Activated CD4-positive, alpha-beta T cell treated with anti-CD3 and anti-CD28 coated beads for 48 hours (primary cell): ENCODE measurements at places on chromosomes 3 and 15.
A peak's percentile ranks its signal among the peaks of the same experiment; 100 is the strongest.

- no peak for DNase-seq
Measured at GRCh38 chr3:114790752-114791151, 356.3 kb downstream of the ZBTB20 start.

DNA sequence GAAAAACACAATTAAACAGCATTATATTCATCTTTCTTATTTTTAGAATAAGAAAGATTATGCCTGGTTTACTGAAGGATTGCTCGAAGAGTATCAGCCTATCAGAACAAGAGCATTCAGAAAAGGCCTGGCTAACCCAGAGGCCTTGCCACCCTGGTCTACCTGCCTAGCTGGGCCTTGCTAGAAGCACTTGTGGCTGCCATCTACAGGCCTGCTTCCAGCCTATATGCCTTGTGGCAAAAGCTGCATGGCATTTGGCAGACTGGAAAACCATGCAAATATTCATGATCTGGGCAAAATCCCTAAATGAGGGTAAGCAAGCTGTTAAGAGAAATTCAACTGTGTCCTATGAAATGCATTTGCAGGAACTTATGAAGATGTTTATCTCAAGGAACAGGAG, 9.3 kb upstream of the ATP13A4 start:
- DNase-seq: no peak

- no peak for DNase-seq
Measured at GRCh38 chr3:62110443-62111225, 262.7 kb downstream of the FEZF2 start.

- DNase-seq: no peak
Measured at GRCh38 chr3:128293930-128294329, 140.6 kb downstream of the EEFSEC start.

DNA sequence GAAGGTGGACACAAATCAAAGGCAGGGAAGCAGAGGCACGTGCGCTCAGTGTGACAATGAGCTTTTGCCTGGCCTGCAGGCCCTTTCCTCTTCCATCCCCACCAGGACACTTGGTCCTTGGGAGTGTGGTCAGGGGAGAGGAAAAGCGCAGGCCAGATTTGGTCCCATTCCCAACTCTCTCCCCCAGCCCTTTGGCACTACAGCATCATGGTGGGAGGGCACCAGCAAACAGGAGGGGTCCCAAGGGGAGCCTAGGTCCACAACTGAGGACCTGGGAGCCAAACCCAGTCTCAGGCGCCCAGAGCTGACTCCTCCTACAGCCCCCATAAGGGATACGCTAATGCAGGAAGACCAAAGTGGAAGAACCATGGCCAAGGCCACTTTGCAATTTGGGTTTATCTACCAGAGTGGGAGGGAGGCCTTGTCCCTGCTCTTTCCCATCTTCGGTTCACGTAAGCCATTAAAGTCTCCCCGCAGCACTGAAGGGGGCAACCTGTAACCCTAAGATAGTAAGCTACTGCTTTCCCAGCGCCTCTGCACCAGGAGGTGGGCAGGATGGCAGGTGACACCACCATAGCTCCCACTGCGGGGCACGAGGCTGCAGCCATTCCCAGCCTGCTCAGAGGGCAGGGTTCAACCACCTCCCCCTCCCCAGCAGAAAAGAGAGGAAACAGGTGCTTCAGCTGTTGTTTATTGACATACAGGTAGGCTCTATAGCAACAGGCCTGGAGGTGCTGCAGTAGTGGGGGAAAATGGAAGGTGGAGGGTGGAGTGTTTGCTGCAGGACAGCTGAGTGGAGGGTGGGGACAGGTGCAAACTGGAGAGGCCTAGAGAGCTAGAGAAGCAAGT, 993 bp upstream of the GRAMD2A start:
- DNase-seq: peak; percentile 32

DNA sequence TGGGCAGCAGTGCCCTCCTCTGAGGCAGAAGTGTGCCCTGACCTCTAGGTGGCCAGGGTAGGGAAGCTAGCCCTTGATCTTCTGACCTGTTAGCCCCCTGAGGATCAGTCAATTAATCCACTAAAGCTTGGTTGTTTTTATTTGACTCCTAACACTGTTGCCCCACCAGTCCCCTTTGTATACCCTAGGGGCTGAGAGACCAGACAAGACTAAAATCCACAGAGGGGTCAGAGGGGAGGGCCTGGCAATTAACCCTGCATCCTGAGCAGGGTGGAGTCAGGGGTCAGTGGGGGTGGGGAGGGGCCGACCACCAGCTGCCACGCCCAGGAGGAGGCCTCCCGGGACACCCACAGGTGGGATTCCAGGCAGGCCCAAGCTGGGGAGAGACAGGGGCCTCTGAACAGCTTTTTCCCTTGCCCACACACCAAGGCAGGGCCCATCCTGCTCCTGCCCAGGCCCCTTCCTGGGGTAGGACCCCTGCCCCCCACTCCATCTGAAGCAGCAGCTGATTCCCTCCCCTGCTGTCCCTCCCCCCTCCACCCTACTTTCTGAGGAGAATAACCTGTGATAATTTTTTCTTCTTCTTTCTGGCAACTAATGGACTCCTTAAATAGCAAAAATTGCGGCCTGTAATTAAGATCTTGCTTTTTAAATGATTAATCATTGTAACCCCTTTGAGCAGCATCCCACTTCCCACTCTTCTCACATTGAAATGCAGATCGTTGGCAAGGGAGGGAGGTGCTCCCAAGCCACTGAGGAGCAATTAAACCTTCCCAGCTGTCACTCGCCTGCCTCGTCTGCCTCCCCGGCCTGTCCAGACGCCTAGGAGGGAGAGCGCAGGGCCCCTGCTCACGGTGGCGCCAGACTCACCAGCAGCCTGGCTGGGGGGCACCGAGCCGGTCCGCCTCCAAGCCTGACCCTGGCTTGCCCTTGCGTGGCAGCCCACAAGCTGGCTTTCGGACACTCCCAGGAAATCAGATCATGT, 51.9 kb downstream of the RHCG start:
- no peak for DNase-seq

GRCh38 chr3:161051856-161052255, 53.3 kb downstream of the B3GALNT1 start:
- no peak for DNase-seq

GRCh38 chr3:152227027-152227426, 41.7 kb upstream of the MBNL1 start:
- no peak for DNase-seq

- DNase-seq: no peak
Measured at GRCh38 chr15:61661791-61662190, 398.5 kb downstream of the VPS13C start.

DNA sequence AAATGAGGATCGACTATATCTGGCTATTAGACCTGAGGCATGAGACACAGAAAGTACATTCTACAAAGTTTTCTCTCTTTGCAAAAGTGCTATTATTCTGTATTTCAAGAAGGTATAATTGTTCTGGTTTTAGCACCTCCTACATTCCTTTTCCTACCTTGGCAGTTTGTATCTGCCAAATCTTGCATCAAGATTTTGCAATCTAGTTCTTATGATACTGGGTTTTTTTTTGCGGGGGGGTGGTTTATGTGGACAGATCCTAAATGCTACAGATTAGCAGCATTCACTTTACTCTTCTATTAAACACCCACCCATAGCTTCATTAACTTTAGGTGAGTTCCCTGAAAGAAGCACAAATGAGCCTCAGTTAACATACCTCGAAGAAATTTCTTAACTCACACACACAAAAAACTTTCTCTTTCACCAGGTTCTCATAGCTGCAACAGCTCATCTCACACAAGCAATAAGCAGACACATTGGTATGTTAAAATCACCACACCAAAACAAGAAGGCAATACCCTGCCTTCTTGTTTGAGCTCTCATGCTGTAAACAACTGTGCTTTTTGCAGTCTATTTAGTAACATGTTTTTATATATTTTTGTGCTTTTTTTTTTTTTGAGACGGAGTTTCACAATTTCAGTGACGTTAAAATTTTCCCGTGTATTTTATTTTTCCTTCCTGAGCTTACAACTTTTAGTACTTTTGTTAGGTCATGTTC, 73.0 kb upstream of the VGLL4 start:
- DNase-seq: no peak

GRCh38 chr3:145869958-145870357, 291.0 kb downstream of the PLOD2 start:
- no peak for DNase-seq

GRCh38 chr3:186361762-186362536, at the start of gene DGKG:
Gene DGKG, minus strand, starts transcription at chr3:186362234. Its CDS starts 41,775 bp downstream, at chr3:186320459.
- DNase-seq: peak; percentile 56

- DNase-seq: no peak
Measured at GRCh38 chr15:48641416-48641815, 4.1 kb downstream of the FBN1 start.

DNA sequence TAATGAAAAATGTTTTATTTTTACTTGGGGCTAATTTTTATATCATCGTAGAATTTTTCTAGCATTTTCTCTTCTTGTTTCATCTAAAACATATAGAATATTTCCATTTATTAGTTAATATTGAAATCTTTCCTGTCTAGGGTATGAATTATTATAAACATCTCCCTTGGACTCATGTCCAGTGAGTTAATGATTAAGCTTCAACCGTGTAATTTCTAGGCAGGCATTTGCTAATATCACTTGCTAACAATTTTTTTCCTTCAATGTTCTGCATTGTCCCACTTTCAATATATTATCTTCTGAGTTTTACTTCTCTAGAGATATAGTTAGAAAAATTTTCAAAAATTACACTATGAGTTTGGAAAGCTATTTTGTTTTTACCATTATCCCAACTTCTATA, 1371.6 kb upstream of the EPHA6 start:
- no peak for DNase-seq

DNA sequence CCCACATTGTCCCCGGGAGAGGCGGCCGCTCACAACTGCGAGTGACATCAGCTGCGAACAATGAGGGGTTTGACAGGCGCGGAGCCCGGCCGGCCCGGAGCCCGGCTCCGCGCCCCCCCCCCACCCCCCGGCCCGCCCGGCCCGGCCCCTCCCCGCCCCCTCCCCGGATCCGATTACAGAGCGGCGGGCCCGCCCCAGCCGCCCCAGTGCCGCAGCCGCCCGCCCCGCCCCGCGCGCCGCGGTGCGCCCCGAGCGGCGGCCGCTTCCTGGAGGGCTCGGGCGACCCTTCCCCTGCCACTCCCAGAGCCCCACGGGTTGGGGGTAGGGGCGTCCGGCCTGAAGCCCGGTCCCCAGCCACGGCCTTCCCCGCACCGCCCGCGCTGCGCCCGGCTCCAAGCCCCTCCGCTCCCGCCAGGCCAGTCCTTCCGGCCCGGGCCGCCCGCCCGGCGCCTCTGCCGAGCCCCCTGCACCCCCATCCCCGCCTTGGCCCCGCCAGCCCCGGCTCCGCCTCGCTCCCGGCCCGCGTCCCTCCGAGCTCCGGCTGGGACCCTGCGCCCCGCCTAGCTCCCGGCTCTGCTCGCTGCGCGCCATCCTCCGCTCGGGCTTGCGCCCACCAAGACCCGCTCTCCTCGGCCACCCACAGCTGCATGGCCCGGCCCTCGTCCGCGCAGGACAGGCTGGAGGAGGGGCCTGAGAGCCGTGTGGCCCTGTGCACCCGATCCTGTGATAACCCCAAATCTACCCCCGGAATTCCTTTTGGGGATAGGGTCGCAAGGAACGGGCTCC, at the start of gene PCBP4:
TSS of gene PCBP4 (minus strand) at position 71 of the 786 bp plus-strand sequence. CDS start 6,214 bp downstream, outside the sequence.
- peak; percentile 46 for DNase-seq

GRCh38 chr3:115709931-115710330, 86.6 kb downstream of the GAP43 start:
- DNase-seq: no peak

DNA sequence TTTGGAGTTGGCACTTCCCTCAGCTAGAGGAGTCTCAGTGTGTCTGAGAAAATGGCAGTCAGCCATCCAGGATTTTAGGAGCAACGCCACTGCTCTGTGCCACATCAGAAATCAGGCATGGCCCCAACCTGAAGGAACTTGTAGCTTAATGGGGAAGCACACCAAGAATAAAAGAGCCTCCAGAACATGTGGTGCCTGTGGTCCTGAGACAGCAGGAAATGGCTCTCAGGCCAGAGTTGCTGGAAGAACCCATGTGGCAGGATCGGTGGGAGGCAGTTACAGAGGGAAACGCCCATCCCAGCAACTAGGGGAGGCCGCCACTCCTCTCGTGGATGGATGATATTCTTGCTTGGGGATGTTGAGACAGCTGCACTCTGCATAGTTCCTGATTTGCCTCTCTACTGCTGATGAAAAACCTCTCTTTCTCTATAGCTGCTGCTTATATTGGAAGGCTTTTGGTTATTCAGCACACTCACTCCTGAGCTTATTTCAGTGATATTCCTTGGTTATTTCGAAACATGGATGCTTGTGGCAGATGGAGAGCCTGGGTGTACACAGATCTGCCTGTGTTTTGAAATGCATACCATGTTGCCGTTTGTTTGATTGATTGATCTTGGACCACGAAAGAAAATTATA, 52.4 kb downstream of the KLHL25 start:
- DNase-seq: no peak

DNA sequence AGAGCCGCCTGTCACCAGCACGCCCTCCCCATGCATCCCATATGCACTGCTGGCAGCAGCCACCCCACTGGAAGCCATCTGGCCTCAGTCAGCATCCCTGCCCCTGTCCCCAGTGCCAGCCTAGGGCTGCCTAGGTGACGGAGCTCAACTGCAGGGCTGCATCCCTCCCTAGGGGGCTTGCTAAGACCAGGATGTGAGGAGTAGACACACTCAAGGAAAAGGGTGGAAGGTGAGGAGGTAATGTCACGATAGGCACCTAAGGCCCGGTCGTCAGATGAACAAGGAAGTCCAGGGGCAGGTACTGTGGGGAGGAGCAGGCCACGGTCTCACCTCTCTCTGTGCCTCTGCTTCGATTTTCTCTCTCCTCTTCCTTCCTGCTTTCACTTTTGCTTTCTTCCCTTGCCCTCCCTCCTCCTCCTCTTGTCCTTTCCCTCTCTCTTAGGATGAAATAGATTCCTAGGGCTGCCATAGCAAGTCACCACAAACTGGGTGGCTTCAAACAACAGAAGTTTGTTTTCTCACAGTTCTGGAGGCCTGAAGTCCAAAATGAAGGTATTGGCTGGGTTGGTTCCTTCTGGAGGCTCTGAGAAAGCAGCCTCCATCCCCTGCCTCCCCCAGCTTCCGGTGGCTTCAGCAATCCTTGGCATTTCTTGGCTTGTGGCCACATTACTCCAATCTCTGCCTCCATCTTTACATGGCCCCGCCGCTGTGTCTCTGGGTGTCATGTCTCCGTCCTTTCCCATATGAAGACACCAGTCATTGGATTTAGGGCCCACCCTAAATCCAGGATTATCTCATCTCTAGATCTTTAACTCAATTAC, 298.3 kb downstream of the SHQ1 start:
- peak; percentile 16 for DNase-seq

GRCh38 chr3:74106925-74107324, 482.2 kb upstream of the PDZRN3 start:
- DNase-seq: no peak

GRCh38 chr3:156472150-156472549, 82.8 kb downstream of the SSR3 start:
- DNase-seq: no peak

- no peak for DNase-seq
Measured at GRCh38 chr15:41492597-41493204, 973 bp upstream of the ITPKA start.

DNA sequence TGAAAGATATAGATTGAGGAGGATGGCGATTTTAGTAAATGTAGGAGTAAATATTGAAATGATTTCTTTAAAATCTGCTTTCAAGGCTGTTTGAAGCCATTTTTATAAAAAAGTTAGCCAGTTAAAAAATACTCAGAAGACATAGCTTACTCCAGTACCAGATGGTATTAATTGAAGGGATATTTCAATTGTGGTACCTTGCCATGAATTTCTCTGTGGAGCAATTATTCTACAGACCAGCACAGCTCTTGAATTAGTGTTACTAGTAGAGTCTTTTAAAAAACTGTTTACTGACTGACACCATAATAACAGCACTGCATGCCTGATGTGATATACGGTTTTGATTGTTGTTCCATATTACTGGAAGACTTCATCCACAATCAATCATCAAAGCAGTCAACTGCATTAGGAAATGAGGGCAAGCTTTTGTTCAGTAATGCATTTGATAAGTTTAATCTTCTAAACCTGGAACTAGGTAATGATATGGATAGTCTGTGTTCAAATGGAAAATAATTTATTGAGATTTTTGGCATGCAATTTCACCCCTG, 106.4 kb downstream of the MFSD1 start:
- no peak for DNase-seq
